Endothelial cell of umbilical vein (primary cell): ENCODE measurements at places on chromosomes 13 and 19. TPM values are rescaled to one million over a fixed set of nuclear protein-coding genes. Genes with fewer than 3 reads are reported as not detected.

DNA sequence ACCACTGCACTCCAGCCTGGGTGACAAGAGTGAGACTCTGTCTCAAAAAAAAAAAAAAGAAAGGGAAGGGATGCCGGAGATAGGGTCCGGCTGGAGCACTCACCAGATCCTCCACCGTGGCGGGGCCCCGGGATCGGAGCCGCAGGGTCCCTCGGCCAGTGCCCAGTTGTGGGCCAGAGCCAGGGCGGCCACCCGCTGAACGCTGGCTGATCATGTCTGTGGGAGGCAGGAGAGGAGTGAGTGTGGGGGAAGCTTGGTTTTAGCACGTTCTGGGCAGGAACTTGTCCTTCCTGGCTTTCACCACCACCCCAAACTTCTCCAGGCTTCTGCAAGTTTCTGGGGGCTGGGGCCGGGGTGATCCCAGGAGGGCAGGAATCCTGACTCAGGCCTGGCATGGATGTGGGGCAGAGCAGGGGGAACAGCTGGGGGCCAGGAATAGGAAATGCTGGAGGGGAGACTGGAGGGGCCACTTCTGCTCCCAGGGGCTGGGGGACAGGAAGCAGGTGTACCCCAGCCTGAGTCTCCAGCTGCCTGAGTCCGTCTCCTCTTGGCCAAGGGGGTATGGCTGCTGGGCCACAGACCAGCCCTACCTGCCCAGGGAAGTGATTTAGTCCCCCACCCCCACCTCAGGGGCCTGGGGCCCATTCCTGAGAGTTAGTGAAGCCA lies 4.3 kb upstream of the PTGER1 start:
- DNase-seq: no peak

GRCh38 chr13:23852351-23852750 lies 36.8 kb downstream of the MIPEP start:
- no peak for DNase-seq

Gene CYP4F22
- polyA plus RNA-seq: not detected in 2 replicates

Gene VMAC
- 6.9 and 8.9 TPM in 2 replicates for polyA plus RNA-seq

GRCh38 chr13:91280801-91281200 lies 66.7 kb upstream of the MIR17HG start:
- DNase-seq: peak; percentile 78
